ENCODE measurements at places on chromosomes 11 and 22. TPM values are rescaled to one million over a fixed set of nuclear protein-coding genes. Genes with fewer than 3 reads are reported as not detected.

The SHISAL1 gene
- polyA plus RNA-seq: 21.1 TPM

The SCN3B gene
- polyA plus RNA-seq: 2.3 TPM

The ANGPTL5 gene
- 0.51 TPM for polyA plus RNA-seq

The OR2AT4 gene
- not detected for polyA plus RNA-seq

The CLMP gene
- 41.0 TPM for polyA plus RNA-seq

The RFPL1 gene
- not detected for polyA plus RNA-seq

The RTN4R gene
- polyA plus RNA-seq: 1.1 TPM

The IFITM1 gene
- 599 TPM for polyA plus RNA-seq

The SCGB1C1 gene
- not detected for polyA plus RNA-seq

The RASSF10 gene
- polyA plus RNA-seq: 0.71 TPM

The EHF gene
- 10.5 TPM for polyA plus RNA-seq

The KRTAP5-9 gene
- 0.54 TPM for polyA plus RNA-seq

The OR4C6 gene
- not detected for polyA plus RNA-seq

The ASRGL1 gene
- polyA plus RNA-seq: 7.0 TPM

The OR51B2 gene
- not detected for polyA plus RNA-seq

The GP1BB gene
- 2.2 TPM for polyA plus RNA-seq

The ZNF202 gene
- 8.2 TPM for polyA plus RNA-seq

The SCGB1D2 gene
- polyA plus RNA-seq: not detected

The DBX1 gene
- polyA plus RNA-seq: not detected

The TRIM48 gene
- polyA plus RNA-seq: not detected

The FREY1 gene
- polyA plus RNA-seq: 0.37 TPM
